ENCODE measurements at places on chromosomes 5 and 9.
A peak's percentile ranks its signal among the peaks of the same experiment; 100 is the strongest.

GRCh38 chr5:114977979-114978573 is 191.6 kb downstream of the TRIM36 start:
- no peak for DNase-seq

GRCh38 chr5:142847898-142848790 is 78.0 kb downstream of the ARHGAP26 start:
- no peak for DNase-seq

DNA sequence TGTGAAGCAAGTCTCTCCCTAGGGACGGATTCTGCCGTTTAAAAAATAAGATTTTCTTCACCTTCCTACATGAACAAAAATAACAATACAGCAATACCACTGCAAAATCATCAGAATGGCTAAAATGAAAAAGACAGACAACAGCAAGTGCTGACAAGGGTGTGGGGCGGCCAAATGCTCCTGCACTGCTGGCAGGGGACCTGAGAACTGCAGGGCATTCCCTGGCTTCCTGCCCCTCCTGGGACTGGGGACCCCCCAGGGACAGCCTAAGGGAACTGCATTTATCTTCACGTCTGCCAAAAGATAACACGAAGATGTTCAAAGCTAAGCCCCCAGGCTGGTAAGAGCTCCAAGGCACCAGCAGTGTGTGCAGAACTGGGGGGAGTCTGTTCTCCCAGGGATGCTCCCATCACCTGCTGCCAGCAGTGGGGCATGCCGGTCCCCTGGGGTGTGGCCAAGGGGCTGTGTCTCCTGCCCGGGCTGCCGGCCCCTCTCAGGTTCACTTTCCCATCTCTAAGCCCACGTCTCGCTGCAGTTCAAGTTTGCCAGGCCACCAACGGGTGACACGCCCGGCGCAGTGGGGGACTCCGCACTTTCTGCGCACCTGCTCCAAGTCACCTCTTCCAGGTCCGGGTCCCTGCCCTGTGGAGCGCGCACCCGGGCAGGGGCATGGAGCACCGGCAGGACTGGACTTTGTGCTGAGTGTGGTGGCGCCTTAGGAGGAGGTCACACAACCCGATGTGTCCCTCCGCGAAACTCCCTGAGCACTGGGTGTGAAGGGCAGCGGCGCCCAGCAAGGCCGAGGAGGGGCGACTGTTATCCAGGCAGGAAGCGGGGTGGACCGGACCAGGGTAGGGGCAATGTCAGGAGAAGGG is 4.5 kb upstream of the EGFL7 start:
- no peak for DNase-seq

- DNase-seq = no peak
Observed at GRCh38 chr5:100890461-100891008, 12.5 kb downstream of the ST8SIA4 start.

GRCh38 chr5:23507278-23507685 is at the start of gene PRDM9:
PRDM9 (plus strand) TSS chr5:23507609; CDS start chr5:23509034, 1,425 bp downstream.
- no peak for DNase-seq

DNA sequence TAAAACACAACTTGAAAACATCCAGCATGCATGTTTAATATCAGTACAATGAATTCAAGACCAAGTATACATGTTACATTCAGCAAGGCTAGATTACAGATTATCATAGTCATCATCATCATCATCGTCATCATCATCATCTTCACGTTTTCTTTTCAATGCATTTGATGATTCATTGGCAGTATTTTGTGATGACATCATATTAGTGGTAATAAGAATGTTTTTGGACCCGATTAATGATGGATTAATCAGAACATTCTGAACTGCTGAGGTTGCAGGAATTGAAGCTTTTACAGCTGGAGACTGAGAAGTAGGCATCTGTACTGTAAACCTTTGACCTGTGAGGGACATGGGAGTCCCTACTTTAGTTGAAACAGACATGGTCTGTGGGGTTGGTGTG is 4.5 kb downstream of the AK6 start:
- DNase-seq = no peak

DNA sequence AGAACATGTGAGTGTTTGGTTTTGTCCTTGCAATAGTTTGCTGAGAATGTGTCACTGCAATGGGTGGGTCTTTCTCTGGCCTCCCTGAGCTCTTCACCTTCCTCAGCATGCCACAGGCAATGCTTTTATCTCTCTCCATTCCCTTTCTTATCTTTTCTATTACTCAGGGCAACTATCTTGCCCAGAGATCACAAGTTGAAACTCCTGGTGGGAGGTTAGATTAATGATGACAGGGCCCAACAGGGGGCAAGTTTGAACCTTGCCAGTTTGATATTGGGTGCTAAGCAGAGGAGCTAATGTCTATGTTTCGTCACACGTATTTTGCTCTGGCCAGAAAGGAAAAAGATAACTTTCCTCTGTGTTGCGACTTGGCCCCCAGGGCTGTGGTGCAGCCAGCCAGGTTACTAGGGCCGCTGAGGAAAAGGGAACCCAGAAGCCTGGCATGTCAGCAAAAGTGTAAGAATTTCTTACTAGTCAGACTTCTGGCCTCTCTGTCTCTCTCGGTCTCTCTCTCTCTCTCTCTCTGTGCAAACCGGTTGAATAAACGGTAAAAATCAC is 299.3 kb upstream of the POU5F2 start:
- DNase-seq = no peak

- no peak for DNase-seq
Observed at GRCh38 chr9:17807613-17808282, 228.9 kb downstream of the SH3GL2 start.

DNA sequence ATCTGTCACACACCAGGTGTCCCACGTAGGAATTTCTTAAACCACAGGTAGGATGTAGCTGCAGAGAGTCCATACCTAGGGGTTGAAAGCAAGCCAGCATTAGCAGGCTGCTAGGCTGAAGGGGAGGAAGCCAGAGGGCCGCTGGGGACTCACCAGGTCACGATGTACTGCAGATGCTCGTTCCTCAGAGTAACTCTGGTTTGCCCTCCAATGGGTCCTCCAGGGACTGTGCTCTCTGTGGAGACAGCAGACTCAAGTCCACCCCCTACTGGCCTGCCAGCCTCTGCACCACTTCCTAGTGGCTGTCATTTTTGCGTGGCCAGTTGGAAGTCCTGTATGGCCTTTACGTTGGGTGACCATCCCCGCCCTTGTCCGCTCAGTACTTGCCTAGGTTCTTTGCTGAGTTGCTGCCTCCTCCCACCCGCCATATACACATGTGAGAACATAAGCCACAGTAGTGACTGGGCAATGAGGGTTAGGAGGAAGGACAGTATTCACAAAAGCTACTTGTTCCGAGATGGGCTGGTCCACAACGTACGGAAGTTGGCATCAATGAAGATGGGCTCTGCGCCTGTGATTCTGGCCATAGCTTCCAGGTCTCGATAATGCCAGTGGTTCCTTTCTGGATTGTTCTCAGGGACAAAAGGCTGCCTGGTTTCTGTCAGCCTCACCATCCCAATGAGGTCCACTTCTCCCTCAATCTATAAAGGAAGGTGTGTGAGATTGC is 4.1 kb downstream of the RPL7A start:
- DNase-seq = no peak

GRCh38 chr5:179263391-179264052 is 81.7 kb downstream of the ADAMTS2 start:
- DNase-seq = no peak

- no peak for DNase-seq
Observed at GRCh38 chr5:146475190-146475780, 28.2 kb downstream of the TCERG1 start.

DNA sequence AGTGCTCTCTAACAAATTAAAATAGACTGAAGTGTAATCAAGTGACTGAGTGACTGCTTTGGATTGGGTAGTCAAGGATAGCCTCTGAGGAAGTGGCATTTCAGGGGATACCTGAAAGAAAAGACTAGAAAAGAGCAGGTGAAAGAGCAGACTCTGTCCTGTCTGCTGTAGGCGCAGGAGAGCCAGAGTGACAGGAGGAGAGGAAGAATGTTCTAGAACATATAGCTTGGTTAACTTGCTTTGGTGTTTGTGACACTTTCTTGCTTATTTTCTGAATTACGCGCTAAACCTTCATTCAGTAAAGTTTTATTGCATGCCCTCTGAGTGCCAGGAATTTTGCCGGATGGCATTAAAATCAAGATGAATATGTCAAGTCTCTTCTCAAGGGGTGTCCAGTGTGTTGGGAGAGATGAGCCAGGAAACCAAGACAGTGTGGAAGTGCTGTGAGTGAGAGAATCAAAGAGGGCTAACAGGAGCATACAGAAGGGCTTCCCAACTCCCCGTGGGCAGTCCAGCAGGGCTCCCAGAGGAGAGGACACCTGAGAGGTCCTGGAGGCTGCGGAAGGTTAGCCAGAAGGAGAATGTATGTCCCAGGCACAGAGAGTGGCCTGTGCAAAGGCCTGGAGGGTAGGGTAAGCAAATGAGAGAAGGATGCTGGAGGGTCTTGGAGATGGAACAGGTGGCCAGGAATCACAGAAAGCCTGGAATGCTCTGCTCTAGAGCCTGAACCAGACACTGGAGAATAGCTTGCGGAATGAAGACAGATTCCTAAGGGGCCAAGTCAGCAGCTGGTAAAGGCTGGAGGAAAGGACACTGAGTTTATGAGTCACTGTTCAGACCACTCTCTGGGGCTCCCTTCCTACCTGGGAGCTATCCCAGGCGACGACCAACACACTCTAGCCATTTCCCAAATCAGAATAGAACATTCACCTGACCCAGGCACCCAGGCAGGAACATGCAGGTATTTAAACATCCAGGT is 59.3 kb downstream of the SLC22A5 start:
- no peak for DNase-seq

GRCh38 chr9:123952641-123953495 is 22.9 kb upstream of the DENND1A start:
- DNase-seq = no peak

DNA sequence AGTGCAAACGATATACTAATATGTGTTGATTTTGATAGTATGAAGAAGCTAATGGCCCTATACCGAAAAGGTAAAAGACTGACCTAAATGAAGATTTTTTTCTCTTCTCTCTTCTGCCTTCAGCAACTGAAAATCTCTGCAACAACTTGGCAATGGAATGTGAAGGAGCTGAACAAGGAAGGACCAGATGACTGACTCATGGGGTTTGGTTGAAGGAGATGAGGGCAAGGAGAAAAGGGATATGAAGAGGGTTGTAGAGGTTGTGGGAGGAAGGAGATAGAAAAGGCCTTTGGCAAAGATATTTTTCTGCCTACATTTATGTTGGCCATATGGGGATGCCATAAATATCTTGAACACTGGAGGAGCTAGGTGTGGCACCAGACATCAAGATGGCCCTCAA is 129.7 kb upstream of the CHD1 start:
- DNase-seq = no peak

GRCh38 chr5:59357381-59357977 is 536.0 kb downstream of the PDE4D start:
- no peak for DNase-seq

GRCh38 chr9:93860694-93861658 is 94.2 kb downstream of the BARX1 start:
- DNase-seq = no peak

DNA sequence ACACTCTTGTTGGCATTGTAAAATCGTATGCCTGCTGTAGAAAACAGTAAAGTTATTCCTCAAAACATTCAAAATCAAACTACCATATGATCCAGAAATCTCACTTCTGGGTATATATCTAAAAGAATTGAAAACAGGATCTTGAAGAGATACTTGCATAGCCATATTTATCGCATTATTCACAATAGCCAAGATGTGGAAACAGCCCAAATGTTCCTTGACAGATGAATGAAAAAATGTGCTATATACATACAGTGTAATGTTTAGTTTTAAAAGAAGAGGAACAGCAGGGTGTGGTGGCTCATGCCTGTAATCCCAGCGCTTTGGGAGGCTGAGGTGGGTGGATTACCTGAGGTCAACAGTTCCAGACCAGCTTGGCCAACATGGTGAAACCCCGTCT is 234.1 kb upstream of the DAB2 start:
- no peak for DNase-seq

DNA sequence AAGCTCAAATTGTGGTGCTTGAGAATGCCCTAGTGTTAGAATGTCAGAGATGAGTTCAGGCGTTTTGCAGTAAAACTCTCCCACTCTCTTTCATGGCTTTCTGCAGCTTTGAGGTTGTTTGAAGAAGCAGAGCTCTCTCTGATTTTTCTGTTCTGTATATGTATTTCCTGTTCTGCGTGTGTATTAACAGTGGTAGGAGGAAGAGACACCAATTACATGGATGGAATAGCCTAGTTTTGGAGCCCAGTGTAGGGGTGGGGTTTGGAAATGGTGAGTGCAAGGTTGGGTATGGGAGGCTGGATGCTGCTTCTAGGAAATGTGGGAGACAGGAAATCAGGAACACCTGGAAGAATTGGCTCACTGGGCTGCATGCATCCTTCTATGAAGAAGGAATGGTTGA is 12.4 kb downstream of the LARP1 start:
- DNase-seq = no peak

DNA sequence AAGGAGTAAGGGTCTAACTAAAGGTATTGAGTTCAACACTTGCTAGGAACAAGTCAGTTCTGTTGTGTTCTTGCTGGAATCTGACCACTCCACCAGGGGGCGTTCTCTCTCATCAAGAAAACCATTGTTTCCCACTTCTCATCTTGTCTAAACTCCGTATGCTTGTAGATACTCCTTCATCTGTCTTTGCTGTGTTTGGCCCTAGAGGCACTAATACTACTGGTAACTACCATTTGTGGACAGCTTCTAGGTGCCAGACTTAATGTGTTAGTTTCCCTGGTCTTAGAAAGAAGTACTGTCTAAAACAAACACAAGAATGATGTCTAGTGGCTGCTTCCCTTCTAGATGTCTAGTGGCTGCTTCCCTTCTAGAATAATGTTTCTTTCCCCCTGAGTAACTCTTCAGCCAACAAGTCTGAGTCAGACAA is 18.7 kb upstream of the PTPDC1 start:
- DNase-seq = peak; percentile 70

DNA sequence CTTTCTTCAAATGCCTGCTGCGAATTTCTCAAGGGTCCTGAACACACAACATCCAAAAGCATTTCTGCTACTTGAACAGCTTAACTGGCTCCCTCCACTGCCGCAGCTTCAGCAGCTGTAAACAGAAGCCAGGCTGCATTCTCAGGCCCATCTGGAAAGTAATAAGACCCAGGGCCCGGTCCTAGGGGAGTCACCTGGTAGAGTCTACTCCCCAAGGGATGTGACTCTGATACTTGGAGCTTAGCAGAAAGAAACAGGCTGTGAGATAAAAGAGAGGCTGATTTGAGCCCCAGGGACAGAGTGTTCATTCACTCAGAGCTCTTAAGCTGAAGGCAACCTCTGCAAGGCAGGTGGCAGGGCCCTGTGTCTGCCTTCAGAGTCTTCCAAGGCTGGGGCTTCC is 356.8 kb downstream of the SPOCK1 start:
- no peak for DNase-seq

- DNase-seq = no peak
Observed at GRCh38 chr5:123001808-123002207, 34.7 kb downstream of the PPIC start.

GRCh38 chr5:43421450-43422133 is 9.4 kb upstream of the CCL28 start:
- no peak for DNase-seq

Data from activated CD4-positive, alpha-beta T cell treated with anti-CD3 and anti-CD28 coated beads, Interleukin-2, amount 50 U/mL, for 1 hour (primary cell).